Fibroblast of villous mesenchyme (primary cell): ENCODE measurements at places on chromosomes 7 and 10. TPM values are rescaled to one million over a fixed set of nuclear protein-coding genes. Genes with fewer than 3 reads are reported as not detected.
A peak's percentile ranks its signal among the peaks of the same experiment; 100 is the strongest.

TAC1 gene
- not detected in 2 replicates for total RNA-seq

NODAL gene
- not detected in 2 replicates for total RNA-seq

GRCh38 chr10:86960003-86960862 is 1.8 kb downstream of the SNCG start:
- peak; percentile 81 for DNase-seq

TRIM73 gene
- 0.64 and 0.86 TPM in 2 replicates for total RNA-seq

LGI1 gene
- total RNA-seq = not detected in 2 replicates

TUBB8 gene
- under 0.01 TPM in 1 of 2 replicates, not detected in the other for total RNA-seq
